ENCODE measurements at places on chromosomes 11 and 22. TPM values are rescaled to one million over a fixed set of nuclear protein-coding genes. Genes with fewer than 3 reads are reported as not detected.

GRCh38 chr22:50308597-50308935 is 1.1 kb upstream of the PLXNB2 start:
- no peak for DNase-seq

GRCh38 chr22:25453557-25453956 is 110.9 kb upstream of the GRK3 start:
- DNase-seq: no peak

DNA sequence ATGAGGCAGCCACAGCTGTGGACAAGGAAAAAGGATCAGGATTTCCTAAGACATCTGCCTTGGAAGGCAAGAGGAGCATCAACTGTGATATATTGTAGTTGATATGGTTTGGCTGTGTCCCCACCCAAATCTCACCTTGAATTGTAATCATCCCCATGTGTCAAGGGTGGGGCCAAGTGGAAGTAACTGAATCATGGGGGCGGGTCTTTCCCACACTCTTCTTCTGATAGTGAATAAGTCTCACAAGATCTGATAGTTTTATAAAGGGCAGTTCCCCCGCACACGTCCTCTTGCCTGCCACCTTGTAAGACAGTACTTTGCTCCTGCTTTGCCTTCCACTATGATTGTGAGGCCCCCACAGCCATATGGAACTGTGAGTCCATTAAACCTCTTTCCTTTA is 10.2 kb downstream of the RIC8A start:
- no peak for DNase-seq

DNA sequence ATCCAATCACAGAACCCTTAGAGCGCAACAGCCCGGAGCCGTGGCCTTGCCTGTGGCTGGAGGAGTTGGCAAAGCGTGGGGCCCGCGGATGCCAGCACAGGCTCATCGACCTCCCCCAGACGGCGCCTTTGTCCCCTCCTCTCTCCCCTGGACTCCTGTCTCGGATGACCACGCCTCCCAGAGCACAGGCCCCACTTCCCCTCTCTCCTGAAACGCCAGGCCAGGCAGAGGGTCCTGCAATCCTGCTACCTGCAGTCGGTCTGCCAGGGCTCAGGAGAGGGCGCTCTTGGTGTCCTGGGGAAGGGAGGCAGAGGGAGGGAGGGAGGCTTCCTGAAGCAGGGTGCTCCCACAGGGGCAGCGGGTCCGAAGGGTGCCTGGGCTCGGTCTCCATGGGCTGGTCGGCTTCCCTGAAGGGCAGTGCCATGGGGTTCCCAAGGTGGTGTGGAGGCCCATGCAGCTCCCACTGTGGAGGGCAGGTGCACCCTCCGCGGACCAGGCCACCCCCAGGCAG is 16.6 kb upstream of the TTLL12 start:
- DNase-seq: no peak

DNA sequence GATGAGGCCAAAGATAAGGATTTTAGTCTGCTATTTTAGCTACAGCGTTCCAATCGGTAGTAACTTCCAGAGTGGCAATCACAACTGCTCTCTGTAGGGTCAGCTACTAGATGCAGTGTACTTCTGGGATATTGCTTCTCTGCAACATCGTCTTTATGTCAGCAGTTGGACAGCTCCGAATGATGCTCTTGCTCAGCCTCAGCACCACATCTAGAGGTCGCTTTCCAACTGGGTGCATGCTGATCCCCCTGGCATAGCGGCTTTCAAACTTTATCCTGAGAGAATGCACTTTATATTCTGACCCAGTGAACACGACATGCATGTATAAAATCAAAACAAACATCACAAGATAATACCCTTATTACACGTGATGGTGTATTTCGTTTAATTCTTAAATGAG is 219.6 kb downstream of the C11orf87 start:
- no peak for DNase-seq

DNA sequence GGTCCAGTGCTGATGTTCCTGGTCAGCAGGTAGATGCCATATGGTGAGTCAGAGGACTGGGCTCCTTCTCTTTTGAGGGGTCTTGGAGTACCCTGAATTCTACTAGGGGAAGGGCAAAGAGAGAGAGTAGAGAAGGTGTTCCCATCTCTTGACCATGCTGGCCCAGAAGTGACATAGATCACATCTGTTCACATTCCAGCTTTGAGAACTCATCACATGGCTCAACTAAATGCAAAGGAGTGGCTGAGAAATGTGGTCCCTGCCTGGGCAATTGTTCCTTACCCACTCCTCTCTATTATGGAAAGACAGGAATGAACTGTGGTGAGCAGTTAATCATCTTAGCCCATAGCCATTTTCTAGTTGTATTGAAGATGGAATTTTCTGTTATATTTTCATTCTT is 105.4 kb upstream of the TIMP3 start:
- DNase-seq: no peak

Gene KCNK7
- total RNA-seq: 0.28 TPM

DNA sequence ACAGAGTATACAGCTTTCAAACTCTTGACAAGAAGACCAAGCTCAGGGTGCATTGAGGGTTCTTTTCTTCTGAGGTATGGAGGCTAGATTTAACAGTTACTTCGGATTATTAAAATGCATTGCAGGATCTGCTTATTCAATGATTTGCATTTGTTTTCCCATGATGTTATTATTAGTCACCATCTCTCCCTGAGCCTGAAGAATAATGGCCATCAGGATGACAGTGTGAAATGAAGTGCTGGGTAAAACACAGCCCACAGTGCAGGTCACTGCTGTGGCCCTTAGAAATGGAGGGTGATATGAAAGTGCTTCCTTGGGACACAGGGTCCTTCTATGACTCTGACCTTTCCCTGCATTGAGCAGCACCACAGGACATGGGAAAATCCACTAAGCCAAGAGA is 40.0 kb downstream of the TECTA start:
- DNase-seq: no peak

GRCh38 chr11:126525216-126525615 is 169.7 kb downstream of the ST3GAL4 start:
- DNase-seq: no peak

- DNase-seq: no peak
Measured at GRCh38 chr11:69718147-69718546, 14.3 kb upstream of the FGF19 start.

DNA sequence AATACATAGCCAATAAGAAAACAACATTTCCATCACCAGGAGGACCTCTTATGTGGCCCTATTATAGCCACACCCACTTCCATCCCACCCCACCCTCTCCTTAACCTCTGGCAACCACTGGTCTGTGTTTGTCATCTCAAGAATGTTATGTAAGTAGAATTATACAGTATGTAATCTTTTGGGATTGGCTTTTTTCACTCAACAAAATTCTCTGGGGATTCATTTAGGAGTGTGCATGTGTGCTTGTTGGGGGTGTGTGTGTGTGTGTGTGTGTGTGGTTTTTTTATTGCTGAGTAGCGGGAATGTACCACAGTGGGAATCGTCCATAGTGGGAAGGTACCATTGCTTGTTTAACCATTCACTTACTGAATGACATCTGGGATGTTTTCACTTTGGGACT is 5.2 kb downstream of the KCNJ5 start:
- no peak for DNase-seq

- no peak for DNase-seq
Measured at GRCh38 chr11:3123305-3123704, 41.8 kb downstream of the OSBPL5 start.

DNA sequence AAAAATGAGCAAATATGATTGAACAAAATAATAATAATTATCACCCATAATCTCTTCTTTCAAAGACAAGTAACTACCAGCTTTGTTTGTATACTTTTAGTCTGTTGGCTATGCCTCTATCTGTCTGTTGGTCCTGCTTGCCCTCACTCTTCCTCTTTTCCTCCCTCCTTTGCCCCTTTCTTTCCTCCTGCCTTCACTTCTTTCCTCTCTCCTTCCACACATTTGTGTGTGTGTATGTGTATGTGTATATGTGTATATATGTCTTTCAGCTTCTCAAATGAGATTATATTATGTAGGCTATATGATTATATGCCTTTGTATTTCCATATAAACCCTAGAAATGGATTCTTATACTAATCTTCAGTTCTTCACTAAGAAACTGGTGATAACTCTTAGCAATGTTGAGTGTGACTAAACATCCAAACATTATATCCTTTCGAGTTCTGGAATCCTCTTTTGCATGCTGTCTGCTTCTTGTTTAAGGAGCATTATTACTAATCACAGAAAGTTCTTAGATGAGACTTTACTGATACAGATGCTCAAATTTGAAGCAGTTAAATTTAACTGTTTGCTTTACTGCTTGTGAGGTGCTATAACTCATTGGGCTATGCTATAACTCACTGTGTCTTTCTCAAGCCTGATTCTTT is 219.1 kb downstream of the TMEM135 start:
- no peak for DNase-seq

DNA sequence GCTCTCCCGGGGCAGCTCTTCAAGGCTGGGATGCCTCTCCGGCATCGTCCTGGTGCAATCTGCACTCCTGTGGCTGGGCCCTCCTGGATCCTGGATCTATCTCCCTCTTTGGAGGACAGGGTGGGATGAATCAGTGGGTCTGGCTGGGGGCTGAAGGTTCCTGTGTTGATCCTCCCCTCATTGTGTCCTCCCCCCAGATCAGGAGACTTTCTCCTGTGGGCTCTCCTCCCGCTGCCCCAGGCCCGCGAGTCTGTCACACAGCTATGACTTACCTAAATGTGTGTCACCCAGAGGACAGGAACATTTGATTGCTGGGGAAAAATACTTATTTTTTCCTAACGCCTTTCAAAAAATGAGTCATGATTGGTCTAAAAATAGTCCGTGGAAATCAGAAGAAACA is 106.8 kb upstream of the NECTIN1 start:
- DNase-seq: no peak

GRCh38 chr11:111730871-111731591 is 35.2 kb downstream of the PPP2R1B start:
- DNase-seq: peak; percentile 40

- DNase-seq: no peak
Measured at GRCh38 chr11:124804884-124805283, 4.7 kb upstream of the MSANTD2 start.

- DNase-seq: no peak
Measured at GRCh38 chr22:49051491-49052022, 776.1 kb downstream of the BRD1 start.

Gene PSMA1
- 62.6 TPM for total RNA-seq

- no peak for DNase-seq
Measured at GRCh38 chr11:123567466-123567865, 87.0 kb downstream of the SCN3B start.

DNA sequence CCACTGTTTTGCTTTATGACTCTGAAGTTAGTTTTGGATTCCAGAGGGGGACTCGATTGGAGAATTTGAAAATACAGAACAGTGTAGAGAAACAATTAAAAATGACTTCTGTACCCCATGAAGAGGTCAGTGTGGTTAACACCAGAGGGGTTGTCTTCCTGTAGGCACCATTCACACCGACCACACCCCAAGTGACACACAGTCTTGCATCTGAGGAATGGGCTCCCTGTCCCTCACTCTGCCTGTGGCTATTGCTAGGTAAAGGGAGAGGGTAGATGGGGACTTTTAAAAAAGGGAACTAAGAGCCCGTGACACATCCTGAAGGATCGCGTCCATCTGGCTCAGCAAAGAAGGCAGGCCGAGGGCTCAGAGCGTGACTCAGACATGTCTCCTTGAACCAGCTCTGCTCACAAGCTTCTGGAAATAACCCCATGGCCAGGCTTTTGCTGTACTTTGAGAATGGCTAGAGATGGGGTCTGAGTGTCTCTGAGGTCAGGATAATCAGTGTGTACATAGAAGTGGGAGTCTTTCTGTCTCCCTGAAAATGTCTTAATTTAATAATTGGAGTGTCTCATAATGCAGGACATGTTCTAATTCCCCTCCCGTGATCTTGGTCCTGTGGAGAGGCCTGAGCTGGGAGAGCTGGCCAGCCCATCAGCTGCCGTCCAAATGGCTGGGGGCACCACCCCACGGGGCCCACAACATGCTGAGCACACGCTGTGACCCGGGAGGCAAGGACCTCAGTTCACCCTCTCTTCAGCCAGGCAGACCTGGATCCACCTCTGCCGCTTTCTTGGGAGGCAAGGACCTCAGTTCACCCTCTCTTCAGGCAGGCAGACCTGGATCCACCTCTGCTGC is 39.3 kb downstream of the SGSM1 start:
- DNase-seq: no peak

GRCh38 chr11:70914496-70914895 is 337.9 kb downstream of the SHANK2 start:
- DNase-seq: no peak

Gene HEPACAM
- 0.38 TPM for total RNA-seq

- DNase-seq: peak; percentile 93
Measured at GRCh38 chr22:46087816-46088277, 62.5 kb upstream of the PPARA start.

Gene XKR3
- total RNA-seq: not detected

DNA sequence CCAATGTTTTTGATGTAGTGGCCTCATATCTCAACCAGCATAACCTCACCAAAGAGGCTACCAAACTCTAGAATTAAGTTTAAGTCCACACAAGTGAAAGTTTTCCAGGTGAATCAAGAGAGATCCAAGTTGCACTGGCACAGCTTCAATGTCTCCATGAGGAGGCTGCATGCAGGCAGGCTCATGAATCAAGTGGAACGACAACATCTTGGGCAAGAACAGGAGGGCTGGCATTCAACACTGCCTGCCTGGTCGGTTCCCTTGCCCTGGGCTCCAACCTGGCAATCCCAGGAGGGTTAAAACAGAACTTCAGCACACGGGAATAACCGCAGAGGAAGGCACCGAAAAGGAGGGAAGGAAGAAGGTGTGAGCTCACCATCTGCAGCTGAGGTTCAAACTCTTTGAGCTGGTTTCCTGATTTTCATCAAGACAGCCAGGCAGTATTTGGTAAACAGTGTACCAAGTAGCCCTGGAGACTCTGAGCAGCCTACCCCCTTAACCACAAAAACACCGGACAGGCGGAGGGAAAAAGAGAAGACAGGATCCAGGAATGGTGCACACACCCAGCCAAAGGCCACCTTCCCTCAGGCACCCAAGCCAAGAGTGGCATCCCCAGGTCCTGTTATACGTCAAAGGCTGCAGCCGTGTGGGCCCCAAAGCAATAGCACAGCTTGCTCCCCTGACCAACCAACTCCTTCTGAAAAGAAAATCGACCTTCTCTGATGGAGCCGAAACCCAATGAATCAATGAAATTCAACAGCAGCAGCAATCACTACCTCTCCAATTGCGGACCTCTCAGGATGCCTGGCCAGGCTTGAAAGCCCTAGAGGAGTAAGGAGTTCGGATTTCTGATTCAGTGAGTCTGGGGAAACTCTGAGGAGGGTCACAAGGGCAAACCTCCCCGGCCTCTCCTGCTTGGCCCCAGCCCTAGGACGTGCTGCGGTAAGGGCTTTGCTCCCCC is 1.3 kb downstream of the PACSIN2 start:
- DNase-seq: no peak

All from pancreas (tissue), 10 donors.